Activated T-cell treated with anti-CD3 and anti-CD28 coated beads, Interleukin-2, amount 50 U/mL, for 72 hours (primary cell): ENCODE measurements at places on chromosomes 13 and 19. TPM values are rescaled to one million over a fixed set of nuclear protein-coding genes. Genes with fewer than 3 reads are reported as not detected.

- no peak for DNase-seq
Measured at GRCh38 chr19:1300744-1301490, 15.2 kb downstream of the EFNA2 start.

DNA sequence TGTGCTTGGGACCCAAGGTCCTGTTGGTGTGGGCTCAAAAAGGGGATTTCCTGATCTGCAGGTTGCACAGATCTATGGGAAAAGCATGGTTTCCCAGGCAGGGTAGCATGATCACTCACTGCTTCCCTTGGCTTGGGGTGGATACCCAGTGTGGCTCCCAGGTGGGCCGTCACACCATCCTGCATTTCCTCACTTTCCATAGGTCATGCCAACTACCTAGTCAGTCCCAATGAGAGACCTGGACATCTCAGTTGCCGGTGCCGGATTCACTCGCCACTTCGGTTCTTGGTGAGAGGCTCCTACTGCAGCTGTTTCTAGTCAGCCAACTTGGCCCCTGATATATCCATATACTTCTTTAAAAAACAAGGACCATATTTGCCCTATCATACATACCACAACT, 503.0 kb downstream of the PCDH17 start:
- DNase-seq, result no peak

DNA sequence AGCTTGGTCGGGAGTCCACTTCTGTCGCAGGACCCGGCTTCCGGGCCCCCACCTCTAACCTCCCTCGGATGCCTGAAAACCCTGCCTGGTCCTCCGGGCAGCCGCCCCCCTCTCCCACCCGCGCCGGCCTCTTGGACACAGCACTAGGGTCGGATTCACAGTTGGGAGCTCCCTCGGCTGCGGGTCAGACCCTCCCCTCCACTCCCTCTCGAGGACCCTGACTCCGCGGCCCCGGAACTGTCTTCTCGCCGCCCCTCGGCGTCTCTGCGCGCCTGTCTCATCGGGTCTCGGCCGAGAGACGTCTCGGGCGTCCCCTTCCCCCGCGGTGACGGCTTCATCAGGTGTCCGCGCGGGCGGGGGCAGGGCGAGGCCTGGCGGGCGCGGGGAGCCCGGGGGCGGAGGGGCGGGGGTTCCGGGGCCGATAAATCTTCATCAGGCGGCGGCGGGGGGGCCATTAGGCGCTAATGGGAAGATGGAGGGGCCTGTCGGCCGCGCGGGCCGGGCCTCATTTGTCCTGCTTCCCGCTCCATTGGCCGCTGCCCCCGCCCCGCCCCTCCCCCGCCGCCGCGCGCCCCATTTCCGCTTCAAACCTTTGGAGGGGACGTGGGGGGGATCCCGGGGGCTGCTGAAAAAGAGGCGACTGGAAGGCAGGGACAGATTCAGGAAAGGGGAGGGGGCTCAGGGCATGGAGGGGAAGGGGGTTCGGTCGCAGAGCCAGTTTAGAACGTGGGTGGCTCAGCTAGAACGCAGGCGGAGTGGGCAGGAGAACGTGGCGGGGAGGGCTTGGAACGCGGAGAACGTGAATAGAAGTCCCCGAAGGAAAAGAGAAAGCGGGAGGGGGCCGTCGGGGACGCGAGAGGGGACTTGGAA, 11.8 kb upstream of the ERFL start:
- DNase-seq, result peak; percentile 66

- DNase-seq, result peak; percentile 91
Measured at GRCh38 chr19:17282488-17283125, 906 bp downstream of the ANKLE1 start.

NEK5 gene
- 0.12 TPM for total RNA-seq

MUC16 gene
- not detected for total RNA-seq

DNA sequence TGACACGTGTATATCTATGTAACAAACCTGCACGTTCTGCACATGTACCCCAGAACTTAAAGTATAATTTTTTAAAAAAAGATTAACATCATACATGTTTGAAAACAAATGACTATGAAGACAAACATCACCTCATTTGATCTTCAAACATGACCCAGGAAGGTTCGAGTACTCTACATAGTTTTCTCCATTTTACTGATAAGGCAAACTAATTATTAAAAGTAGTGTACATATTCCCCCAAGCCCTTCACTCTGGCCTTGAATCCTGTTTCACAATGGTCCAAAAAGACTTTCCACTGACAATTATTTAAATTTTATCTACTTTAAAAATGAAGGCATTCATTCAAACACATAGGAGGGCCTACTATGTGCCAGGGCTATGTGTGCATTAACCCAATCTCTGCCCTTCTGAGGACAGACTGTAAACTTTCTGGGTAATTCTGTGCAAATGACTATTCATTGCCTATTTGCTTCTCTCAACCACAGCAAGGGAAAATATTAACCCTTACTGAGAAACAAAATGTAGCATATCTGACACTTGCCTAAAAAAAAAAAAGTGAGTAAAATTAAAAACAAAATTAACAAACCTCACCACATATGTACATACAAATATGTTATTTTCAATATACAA, 22.1 kb downstream of the ATP7B start:
- DNase-seq, result no peak

LRRC63 gene
- 1.0 TPM for total RNA-seq

DNA sequence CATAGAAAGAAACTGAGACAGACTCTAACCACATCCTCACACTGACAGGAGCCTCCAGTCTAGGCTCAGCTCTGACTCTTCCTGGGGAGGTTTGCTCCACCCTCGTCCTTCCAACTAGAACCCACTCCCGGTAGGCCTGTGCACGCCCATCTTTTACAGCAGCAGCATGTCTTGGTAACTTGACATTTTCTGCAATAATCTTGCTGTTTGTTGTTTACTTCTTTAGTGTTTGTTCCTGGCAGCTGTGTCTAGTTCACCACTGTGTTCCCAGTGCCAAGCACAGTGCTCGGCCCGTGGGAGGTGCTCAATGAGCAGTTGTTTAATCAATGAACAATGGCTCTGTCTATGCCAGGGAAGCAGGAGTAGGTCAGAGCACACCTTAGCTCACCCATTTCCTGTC, 23.1 kb upstream of the ZNF729 start:
- no peak for DNase-seq

TEX26 gene
- not detected for total RNA-seq

ZNF724 gene
- total RNA-seq, result 12.7 TPM

DNA sequence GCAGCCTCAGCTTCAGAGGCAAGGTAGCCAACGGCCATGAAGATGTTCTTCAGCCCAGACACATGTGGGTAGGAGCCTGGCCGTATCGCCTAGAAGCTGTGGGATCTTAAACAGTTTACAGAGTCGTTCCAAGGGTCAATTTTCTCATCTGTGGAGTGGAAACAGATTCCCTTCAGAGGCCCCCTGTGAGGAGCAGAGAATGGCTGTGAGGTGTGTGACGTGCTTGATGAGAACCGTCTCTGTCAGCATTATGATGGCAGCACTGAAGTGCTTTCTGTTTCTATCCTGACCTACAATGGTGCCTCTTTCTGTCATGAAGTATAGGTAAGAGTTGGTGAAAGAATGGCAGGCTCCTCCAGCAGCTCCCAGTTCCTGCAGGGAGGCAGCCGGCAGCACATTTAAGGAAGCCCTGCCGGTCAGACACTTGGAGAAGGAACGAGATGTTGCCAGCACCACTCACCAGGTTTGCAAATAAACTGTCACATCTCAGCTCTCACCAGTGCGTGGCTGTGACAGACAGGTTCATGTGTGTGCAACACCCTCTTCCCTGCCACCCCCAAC, 277.3 kb downstream of the FOXO1 start:
- DNase-seq, result peak; percentile 53

GRCh38 chr19:18435842-18436670, 1.9 kb downstream of the ISYNA1 start:
- DNase-seq, result no peak

GRCh38 chr19:34667349-34668076, 9.4 kb downstream of the SCGB2B2 start:
- no peak for DNase-seq

- DNase-seq, result no peak
Measured at GRCh38 chr13:79128158-79128557, 277.9 kb downstream of the RBM26 start.

GRCh38 chr19:40444000-40444824, at the start of gene SERTAD3:
Gene SERTAD3 (minus strand): TSS chr19:40444335. CDS start chr19:40442080, 2,255 bp downstream.
- DNase-seq, result peak; percentile 99

DNA sequence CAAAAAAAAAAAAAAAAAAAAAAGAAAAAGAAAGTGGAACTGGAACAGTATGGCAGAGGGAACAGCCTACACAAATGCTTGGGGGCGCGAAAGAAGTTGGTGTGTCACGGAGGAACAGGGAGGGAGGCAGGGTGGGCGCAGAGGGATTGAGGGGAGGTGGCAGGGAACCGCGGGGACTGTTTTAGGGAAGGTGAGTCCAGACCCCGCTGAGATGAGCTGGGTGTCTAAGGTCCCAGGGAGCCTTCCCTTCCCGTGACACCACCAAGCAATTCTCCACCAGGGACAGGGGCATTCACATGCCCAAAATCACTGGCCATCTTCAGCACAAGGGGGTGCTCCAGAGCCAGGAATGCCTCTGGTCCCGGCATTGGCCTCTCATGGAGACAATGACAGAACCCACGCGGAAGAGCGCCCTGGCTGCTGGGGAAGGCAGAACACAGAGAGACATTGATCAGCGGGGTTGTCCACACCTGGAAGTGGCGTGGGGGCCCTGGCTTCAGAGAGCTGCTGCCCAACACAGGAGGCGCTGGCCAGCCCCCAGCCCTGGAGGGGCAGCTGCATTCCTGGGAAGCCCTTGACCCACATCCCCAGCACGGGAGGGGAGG, 6.9 kb downstream of the PEAK3 start:
- no peak for DNase-seq

IGSF23 gene
- total RNA-seq, result not detected

CYP2A7 gene
- not detected for total RNA-seq

DNA sequence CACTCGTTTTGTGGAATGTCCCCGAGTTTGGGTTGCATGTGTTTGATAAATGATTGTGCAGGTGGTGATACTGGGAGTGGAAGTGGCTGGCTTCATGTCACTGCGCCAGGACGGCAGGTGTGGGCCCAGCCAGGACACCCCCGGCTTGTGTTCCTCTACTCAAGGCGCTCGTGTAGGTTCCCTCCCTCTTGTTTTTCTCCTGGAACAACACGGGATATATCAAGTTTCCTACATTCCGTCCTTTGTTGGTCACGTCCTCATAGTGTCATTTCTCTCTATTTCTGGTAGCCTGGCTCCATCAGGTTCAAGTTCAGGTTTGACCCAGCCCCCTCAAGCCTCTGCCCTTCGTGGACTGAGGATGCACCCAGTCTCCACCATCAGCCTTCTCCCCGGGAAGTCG, 16.3 kb downstream of the IL17D start:
- DNase-seq, result no peak

PDE4C gene
- 0.10 TPM for total RNA-seq

DNA sequence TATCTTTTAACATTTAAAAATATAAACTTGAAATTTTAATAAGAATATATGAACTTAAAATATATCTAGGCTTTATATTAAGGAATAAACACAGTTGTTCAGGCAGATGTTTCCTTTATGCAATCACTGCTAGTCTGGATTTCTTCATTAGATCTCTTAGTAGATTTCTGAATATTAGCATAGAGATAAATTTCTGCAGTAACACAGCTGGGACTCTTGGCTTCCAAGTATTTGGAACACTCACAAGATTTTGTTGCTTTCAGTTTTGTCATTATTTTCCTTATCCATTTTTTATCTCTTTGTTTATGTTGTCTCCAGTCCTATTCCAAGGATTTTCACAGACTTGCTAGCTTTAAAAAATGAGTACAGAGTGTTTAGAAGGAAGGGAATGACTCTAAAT, 857.1 kb downstream of the GPC5 start:
- no peak for DNase-seq

TMIGD2 gene
- total RNA-seq, result 29.1 TPM

GPI gene
- total RNA-seq, result 282 TPM

DNA sequence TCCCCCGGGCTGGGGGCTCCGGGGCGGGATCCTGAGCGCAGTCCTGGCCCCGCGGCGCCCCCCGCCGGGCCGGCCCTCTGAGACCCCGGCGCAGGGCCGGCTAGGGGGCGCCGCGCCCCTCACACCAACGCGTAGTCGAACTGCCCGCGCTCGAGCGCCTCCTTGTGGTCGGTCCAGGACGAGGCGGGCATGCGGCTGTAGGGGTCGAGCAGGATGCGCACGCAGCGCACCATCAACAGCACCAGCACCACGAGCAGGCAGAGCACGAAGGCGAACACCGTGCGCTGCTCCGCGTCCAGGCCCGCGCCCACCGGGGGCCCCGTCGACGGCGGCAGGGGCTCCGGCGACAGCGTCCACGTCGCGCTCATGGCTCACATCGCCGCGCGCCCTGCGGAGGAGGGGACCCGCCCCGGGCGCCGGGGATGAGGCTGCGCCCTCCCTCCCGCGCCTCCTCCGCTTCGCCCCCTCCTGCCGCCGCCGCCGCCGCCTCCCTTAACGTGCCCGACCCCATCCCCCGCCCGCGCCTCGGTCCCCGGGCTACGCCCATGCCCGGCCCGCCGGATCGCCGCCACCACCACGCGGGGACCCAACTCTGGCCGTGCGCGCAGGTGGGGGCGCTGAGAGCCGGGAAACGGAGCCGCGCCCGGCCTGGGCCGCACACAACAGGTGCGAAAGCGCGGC, 624 bp downstream of the CTXN1 start:
- peak; percentile 87 for DNase-seq
